ENCODE measurements at places on chromosomes 16 and 17. TPM values are rescaled to one million over a fixed set of nuclear protein-coding genes. Genes with fewer than 3 reads are reported as not detected.

Gene SLC16A13
- 0.89 TPM for polyA plus RNA-seq

Gene GPR179
- 0.11 TPM for polyA plus RNA-seq

Gene ZG16
- 0.97 TPM for polyA plus RNA-seq

Gene KRT32
- not detected for polyA plus RNA-seq

Gene TMC5
- 0.51 TPM for polyA plus RNA-seq

Gene SLFN12L
- polyA plus RNA-seq: 0.16 TPM

Gene PDIA2
- polyA plus RNA-seq: 836 TPM

Gene CHAD
- polyA plus RNA-seq: 0.54 TPM

Gene KLHL10
- 0.64 TPM for polyA plus RNA-seq

Gene TERF2IP
- polyA plus RNA-seq: 59.3 TPM

Gene SLC2A4
- 10.2 TPM for polyA plus RNA-seq

Gene SLC52A1
- polyA plus RNA-seq: not detected

Gene NDRG4
- polyA plus RNA-seq: 31.7 TPM

Gene RASD1
- 608 TPM for polyA plus RNA-seq

Gene TK1
- 6.6 TPM for polyA plus RNA-seq

Gene JUP
- 49.0 TPM for polyA plus RNA-seq

Gene BAHCC1
- 14.4 TPM for polyA plus RNA-seq

Gene THAP11
- polyA plus RNA-seq: 15.6 TPM

Gene NR1D1
- 20.7 TPM for polyA plus RNA-seq

Gene MYH8
- not detected for polyA plus RNA-seq

Gene SNX20
- 0.35 TPM for polyA plus RNA-seq

Gene MAPK8IP3
- polyA plus RNA-seq: 60.5 TPM

Gene MYH2
- polyA plus RNA-seq: not detected

Gene CCDC144A
- polyA plus RNA-seq: 1.6 TPM

Gene AIPL1
- polyA plus RNA-seq: not detected

Gene PRSS53
- 0.88 TPM for polyA plus RNA-seq

Gene CA7
- 0.05 TPM for polyA plus RNA-seq

Gene LRRC75A
- 1.3 TPM for polyA plus RNA-seq

Gene HBQ1
- not detected for polyA plus RNA-seq

Gene TSPOAP1
- 5.3 TPM for polyA plus RNA-seq

Gene ANKFN1
- polyA plus RNA-seq: 0.28 TPM

Gene SSTR5
- polyA plus RNA-seq: not detected

Gene EIF3CL
- polyA plus RNA-seq: 68.7 TPM

Gene MARF1
- 27.6 TPM for polyA plus RNA-seq

Gene RAB26
- 1.9 TPM for polyA plus RNA-seq

Gene CCR7
- polyA plus RNA-seq: 2.8 TPM

Gene KRT14
- polyA plus RNA-seq: 7.8 TPM

Gene WRAP53
- 5.6 TPM for polyA plus RNA-seq

Gene HAS3
- 0.79 TPM for polyA plus RNA-seq
